ENCODE measurements at places on chromosomes 16 and 17.

- no peak overlapping the region for H3K4me3 ChIP-seq
- no peaks in the 10 kb centered on the region for H3K27me3 ChIP-seq
- H3K4me1 ChIP-seq, result no peaks in the 10 kb centered on the region
- no peak for DNase-seq
These were observed 108.0 kb upstream of the GOT2 start for GRCh38 chr16:58842156-58842555.

- 0 out of 2 replicates have a peak overlapping the region, but pooled peaks have one; percentile 70 for H3K27ac ChIP-seq
- no peak for DNase-seq
- H3K36me3 ChIP-seq, result no peaks in the 10 kb centered on the region
- no peaks in the 10 kb centered on the region for H3K27me3 ChIP-seq
These were observed 158.9 kb upstream of the NOL11 start for GRCh38 chr17:67558740-67559380.

DNA sequence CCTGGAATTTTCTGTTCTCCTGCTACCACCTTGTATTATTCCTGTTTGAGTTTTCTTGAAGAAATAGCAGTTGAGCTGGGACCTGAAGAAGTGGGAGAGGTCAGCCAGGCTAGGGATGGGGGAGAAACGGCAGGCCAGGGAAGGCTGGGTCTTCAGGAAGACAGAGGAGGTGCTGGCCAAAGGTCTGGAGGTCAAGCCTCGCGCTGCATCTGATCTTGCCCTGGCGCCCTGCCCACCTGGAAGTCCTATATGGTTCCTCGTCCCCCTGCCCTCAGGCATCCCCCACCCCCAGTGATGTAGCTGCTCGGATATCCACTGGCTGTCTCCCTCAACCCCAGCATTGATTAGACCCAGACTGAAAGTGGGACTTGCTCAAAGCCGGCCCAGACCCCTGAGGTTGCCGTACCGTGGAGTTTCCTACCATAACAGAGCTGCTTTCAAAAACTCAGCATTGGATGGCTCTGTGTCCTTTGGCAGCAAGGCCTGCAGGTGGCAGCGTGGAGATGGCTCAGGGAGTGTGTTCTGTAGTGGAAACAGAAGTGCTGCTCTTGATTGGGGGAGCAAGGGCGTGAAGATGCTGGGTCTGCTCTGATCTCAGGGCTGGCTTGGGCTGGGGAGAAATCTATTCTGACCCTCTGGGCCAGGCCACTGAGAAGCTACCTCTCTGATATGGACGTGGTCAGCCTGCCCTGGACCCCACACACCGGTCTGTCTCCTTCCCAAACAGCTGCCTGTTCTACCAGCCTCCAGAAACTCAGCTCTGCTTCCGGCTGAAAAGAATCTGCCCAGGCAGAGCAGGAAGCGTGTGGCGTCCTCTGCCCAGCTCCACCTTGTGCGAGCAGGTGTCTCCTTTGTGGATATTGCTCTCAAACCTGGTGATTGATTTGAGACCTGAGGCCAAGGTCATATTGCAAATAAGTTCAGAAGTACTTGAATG lies 107.0 kb upstream of the CACNG5 start:
- no peak overlapping the region for H3K4me3 ChIP-seq
- no peaks in the 10 kb centered on the region for H3K27me3 ChIP-seq
- peak overlapping the region; percentile 74 for H3K27ac ChIP-seq
- DNase-seq, result peak; percentile 88

- H3K27me3 ChIP-seq, result no peaks in the 10 kb centered on the region
- no peak overlapping the region for H3K27ac ChIP-seq
- no peak for DNase-seq
- no peak overlapping the region for H3K4me3 ChIP-seq
These were observed 221.0 kb upstream of the HS3ST3A1 start for GRCh38 chr17:13822700-13823099.

- no peak overlapping the region for H3K27ac ChIP-seq
- H3K27me3 ChIP-seq, result no peaks in the 10 kb centered on the region
- no peak overlapping the region for H3K4me3 ChIP-seq
- no peaks in the 10 kb centered on the region for H3K36me3 ChIP-seq
These were observed 25.5 kb downstream of the ASPA start for GRCh38 chr17:3501344-3501743.

DNA sequence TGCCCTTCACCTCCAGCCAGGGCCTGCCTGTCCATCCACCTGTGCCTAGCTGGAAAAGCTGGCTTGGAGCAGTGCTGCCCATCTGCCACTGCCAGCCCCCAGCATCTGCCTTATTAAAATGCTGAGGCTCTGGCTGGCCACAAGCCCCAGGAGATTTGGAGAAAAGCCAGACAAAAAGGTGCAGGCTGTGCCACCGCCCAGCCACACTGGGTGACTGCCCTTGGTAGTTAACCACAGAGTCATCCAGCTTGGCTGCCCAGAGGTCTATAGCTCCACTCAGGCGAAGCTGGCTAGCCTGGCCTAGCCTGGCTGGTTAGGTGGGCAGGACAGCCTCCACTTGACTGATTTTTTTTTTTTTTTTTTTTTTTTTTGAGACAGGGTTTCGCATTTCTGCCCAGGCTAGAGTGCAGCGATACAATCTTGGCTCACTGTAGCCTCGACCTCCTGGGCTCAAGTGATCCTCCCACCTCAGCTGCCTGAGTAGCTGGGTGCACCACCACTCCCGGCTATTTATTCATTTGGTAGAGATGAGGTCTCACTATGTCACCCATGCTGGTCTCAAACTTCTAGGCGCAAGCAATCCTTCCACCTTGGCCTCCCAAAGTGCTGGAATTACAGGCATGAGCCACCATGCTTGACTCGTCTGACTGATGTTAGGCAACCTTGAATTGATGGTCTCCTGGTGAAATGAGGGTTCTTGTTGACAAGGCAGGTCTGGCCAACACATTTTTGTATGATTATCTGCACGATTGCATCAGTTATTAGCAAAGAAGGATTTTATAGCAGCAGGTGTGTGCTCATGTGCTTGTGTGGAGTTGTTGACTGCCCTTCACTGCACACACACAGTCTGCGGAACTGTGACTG lies 103.8 kb downstream of the RAB11FIP4 start:
- H3K4me1 ChIP-seq, result peaks cover 55% of the 10 kb centered on the region
- H3K4me3 ChIP-seq, result no peak overlapping the region
- DNase-seq, result no peak

DNA sequence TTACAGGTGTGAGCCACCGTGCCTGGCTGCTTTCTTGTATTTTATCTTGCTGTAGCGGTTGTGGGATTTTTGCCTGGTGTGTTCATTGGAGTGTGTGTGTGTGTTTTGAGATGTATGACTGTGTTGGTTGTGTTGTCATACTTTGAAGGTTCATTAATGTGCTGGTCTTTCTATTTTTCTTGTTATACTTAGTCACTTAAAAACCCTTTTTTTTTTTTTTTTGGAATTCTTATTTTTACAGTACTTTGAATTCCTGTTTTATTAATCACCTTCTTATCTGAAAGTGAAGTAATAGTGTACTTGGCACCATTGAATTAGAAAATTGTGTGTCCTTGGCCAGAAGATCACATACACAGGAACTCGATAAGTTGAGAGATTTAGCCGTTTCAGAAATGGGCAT lies 30.2 kb downstream of the TENT4B start:
- H3K36me3 ChIP-seq, result no peaks in the 10 kb centered on the region
- no peaks in the 10 kb centered on the region for H3K27me3 ChIP-seq
- no peaks in the 10 kb centered on the region for H3K4me1 ChIP-seq
- H3K27ac ChIP-seq, result peak overlapping the region; percentile 23
- DNase-seq, result no peak

DNA sequence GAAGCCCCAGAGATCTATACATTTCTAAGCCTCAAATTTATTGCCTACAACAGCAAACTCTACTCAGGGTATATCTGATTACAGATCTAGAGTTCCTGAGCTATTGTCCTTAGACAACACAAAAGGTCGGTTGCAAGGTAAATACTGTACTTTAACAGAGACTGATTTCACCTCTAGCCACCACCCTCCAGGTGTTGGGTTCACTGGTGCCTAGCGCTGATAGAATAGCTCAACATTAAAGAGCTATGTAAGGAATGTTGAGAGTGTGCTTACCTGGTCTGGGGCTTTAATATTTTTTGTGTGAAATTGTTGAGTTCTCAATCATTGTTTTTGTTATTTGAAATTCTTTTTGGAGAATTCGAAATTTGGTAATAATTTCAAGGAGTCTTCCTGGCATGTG lies 277.0 kb upstream of the PSMD7 start:
- DNase-seq, result peak; percentile 85
- H3K4me1 ChIP-seq, result peaks cover 16% of the 10 kb centered on the region
- no peak overlapping the region for H3K4me3 ChIP-seq
- no peaks in the 10 kb centered on the region for H3K36me3 ChIP-seq
- no peak overlapping the region for H3K27ac ChIP-seq

GRCh38 chr16:30119428-30119827 lies 3.6 kb downstream of the MAPK3 start:
- no peaks in the 10 kb centered on the region for H3K27me3 ChIP-seq
- H3K4me3 ChIP-seq, result no peak overlapping the region
- no peaks in the 10 kb centered on the region for H3K36me3 ChIP-seq
- H3K4me1 ChIP-seq, result peaks cover 3% of the 10 kb centered on the region

DNA sequence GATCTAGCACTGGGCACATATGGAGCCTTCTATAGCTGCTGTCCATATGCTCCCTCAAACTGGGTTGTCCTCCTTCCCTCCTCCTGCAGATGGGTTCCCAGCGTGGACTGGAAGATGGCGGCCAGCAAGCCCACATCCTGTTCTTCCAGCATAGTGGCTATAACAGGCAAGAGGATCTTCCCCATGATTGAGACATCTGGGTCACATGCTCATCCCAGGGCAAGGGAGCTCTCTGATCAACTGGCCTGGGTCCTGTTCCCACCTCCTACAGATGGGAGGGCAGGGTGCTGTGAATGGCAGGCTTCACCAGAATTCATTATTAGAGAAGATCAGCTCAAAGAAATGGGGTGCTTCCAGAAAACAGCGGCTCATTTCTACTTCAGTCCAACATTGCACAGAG lies 210.2 kb downstream of the PARN start:
- H3K27me3 ChIP-seq, result no peaks in the 10 kb centered on the region
- H3K27ac ChIP-seq, result no peak overlapping the region
- no peaks in the 10 kb centered on the region for H3K36me3 ChIP-seq
- H3K4me1 ChIP-seq, result no peaks in the 10 kb centered on the region

GRCh38 chr17:44827863-44828262 lies 2.2 kb downstream of the GJC1 start:
- no peak for DNase-seq
- H3K27ac ChIP-seq, result no peak overlapping the region
- no peaks in the 10 kb centered on the region for H3K27me3 ChIP-seq

DNA sequence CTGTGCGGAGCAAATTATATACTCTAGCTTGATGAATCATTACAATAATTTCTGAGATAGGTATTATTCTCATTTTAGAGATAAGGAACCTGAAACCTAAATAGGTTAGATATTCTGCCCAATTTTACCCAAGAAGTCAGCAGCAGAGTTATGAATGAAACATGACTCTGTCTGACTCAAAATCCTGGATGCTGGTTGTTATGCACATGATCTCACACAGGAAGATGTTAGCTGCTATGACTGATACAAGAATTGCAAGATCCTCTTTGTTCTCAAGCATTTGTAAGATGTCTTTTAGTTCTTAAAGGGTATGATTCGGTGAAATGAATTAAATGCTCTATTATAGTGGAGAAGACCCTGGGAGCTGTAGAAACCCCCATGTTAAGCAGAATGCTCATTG lies 447.8 kb downstream of the KIF2B start:
- peaks cover 12% of the 10 kb centered on the region for H3K4me1 ChIP-seq
- H3K27me3 ChIP-seq, result no peaks in the 10 kb centered on the region
- H3K36me3 ChIP-seq, result no peaks in the 10 kb centered on the region
- H3K27ac ChIP-seq, result no peak overlapping the region
- no peak overlapping the region for H3K4me3 ChIP-seq
- no peak for DNase-seq

GRCh38 chr17:55416000-55416399 lies 5.6 kb downstream of the MMD start:
- H3K27ac ChIP-seq, result no peak overlapping the region
- no peak overlapping the region for H3K4me3 ChIP-seq
- peaks cover 8% of the 10 kb centered on the region for H3K4me1 ChIP-seq

- no peaks in the 10 kb centered on the region for H3K36me3 ChIP-seq
- H3K4me3 ChIP-seq, result no peak overlapping the region
- peak; percentile 59 for DNase-seq
- H3K27me3 ChIP-seq, result peaks cover 10% of the 10 kb centered on the region
- no peak overlapping the region for H3K27ac ChIP-seq
These were observed 96.6 kb downstream of the MRM1 start for GRCh38 chr17:36697903-36698530.

- peak; percentile 95 for DNase-seq
- peak overlapping the region; percentile 97 for H3K4me3 ChIP-seq
- H3K27me3 ChIP-seq, result no peaks in the 10 kb centered on the region
- peak overlapping the region; percentile 76 for H3K27ac ChIP-seq
These were observed 598 bp downstream of the INPP5K start for GRCh38 chr17:1515640-1516387.

- H3K4me3 ChIP-seq, result no peak overlapping the region
- H3K4me1 ChIP-seq, result peaks cover 6% of the 10 kb centered on the region
- H3K27me3 ChIP-seq, result no peaks in the 10 kb centered on the region
These were observed 6.4 kb downstream of the CYB561 start for GRCh38 chr17:63439687-63440086.

- no peaks in the 10 kb centered on the region for H3K36me3 ChIP-seq
- no peaks in the 10 kb centered on the region for H3K27me3 ChIP-seq
- peak overlapping the region; percentile 53 for H3K4me3 ChIP-seq
- no peak for DNase-seq
These were observed 4.8 kb upstream of the SIRT7 start for GRCh38 chr17:81922566-81923301.

GRCh38 chr16:75333721-75334163 lies 82.3 kb upstream of the BCAR1 start:
- DNase-seq, result no peak
- no peak overlapping the region for H3K27ac ChIP-seq
- H3K4me3 ChIP-seq, result no peak overlapping the region

DNA sequence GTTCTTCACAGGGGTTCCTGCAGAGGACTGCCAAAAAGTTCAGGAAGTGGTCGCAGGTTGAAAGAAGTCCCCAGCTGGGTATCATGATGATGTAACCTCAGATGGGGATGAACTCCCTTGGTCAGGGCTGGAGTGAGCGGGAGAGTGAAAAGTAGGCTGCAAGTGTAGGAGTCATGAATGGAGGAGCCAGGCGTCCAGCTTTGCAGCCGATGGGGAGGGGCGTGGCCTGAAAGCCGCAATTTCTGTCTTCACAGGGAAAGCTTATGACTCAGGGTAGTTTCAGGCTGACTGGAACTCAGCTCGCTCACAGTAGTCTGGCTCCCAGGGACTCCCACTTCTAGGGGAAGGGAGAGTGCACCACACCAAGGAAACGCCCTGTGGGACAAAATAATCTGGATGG lies 70.0 kb upstream of the HS3ST3A1 start:
- H3K36me3 ChIP-seq, result no peaks in the 10 kb centered on the region
- no peak overlapping the region for H3K27ac ChIP-seq
- peak; percentile 17 for DNase-seq
- H3K4me3 ChIP-seq, result no peak overlapping the region
- H3K27me3 ChIP-seq, result no peaks in the 10 kb centered on the region

GRCh38 chr17:35537601-35538141 lies at the start of gene SLFN12L:
TSS of gene SLFN12L (minus strand) at chr17:35537678. CDS start at chr17:35522364, 15,314 bp downstream.
- no peaks in the 10 kb centered on the region for H3K27me3 ChIP-seq
- no peaks in the 10 kb centered on the region for H3K4me1 ChIP-seq
- H3K36me3 ChIP-seq, result no peaks in the 10 kb centered on the region

DNA sequence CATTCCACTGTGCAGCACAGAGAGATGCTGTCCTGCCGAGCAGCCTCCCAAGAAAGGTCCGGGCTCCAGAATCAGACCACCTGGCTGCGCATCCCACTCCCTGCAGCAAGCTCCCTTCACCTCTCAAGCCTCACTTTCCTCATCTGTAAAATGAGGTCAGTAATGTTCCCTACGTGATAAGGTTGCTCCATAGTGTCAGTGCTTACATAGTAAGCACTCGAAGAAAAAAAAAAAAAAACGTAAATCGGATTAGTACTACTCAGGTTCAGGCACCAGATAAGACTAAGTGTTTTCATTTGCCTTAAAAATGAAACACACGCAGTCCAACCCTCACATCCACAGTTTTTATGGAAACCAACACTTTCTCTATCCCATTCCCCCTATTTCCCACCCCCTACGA lies 76.7 kb downstream of the CCT6B start:
- H3K4me1 ChIP-seq, result peaks cover 10% of the 10 kb centered on the region
- no peaks in the 10 kb centered on the region for H3K27me3 ChIP-seq
- no peak overlapping the region for H3K27ac ChIP-seq
- H3K4me3 ChIP-seq, result no peak overlapping the region

Data from GM23338 (cell line).